Naive thymus-derived CD4-positive, alpha-beta T cell (primary cell): ENCODE measurements at places on chromosomes 5 and 9.

GRCh38 chr9:133955821-133956411 is 36.2 kb downstream of the VAV2 start:
- no peak for DNase-seq

DNA sequence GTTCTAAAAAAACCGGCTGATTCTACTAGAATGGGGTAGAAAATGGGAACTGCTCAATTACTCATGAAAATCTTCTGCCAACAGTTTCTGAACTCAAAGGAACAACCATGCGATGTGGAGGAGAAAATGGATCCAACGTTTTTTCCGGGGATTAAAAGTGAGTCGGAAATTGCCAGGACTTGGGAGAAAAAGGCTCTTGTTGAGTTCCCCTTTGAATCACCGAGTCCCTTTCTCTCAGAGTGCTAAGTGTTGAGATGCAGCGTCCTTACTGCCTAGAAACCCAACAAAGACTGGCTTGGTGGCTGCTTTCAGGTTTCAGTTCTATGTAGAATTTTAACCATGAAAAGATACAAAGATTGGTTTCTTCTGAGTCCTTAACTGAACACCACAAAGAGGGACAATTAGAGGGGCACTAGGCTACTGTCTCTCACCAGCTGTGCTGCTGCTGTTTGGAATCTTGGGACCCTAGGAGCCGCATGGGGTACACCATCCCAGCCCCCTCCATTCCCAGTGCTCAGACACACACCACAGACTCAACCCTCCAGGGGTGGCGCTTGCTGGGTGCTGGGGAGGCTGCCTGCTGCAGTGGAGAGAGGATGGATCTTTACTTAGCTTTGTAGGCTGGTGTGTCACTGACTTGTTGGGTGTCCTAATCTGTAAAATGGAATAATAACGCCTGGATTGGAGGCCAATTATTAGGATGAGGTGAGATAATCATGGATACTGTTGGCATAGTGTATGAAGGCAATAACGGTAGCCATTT is 21.5 kb upstream of the NEUROG1 start:
- no peak for DNase-seq

GRCh38 chr5:177300951-177301350 is 2.6 kb downstream of the RAB24 start:
- DNase-seq: no peak

DNA sequence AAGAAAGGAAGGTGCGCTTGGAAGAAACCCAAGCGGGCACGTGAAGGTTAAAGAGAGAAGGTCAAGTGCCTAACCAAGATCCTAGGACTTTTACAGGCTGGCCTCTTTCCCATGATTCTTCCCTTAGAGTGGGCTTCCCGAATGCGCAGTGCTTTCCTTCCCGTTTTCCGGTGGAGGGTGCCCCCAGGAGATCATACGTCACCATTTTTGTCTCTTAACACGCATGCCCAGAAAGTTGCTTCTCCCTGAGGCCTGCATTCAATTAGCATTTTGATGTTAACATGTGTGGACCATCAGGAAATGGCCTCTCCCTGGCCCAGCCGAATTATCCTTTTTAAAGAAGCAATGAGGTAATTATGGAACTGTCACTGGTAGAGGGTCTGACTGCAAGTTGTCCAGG is 1.9 kb upstream of the RUSC2 start:
- DNase-seq: no peak

DNA sequence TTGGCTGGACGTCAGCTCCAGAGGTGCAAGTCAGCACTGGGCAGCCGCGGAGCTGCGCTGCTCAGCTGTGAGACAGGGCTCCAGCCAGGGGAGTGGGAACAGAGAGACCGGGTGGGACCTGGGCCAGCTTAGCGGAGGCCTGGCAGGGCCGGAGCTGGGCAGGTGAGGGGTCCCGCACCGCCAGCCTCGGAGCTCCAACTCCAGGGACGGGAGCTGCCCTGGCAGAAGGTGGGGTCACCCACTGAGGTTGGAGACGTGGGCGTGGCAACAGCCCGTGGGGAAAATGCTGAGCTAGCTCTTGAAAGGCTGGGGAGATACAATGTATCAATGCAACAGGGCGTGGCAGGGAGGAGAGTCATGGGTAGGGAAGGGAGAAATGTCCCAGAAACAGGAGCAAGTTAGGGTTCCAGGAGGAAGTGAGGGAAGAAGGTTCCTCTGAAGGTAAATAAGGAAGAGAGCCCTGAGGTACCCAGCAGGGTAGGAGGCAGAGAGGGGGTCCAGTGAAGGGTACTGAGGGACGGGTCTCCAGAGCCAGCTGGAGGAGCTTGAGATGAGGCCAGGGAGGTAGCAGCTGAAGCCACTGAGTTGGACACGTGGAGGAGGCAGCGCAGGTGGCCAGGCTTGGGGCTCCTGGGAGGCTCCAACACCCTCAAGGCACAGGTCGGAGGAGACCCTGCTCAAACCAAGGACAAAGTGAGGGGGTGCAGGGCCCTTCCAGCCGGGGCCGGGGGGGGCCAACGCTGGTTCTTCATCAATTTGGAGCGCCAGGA is 736 bp upstream of the NKD2 start:
- DNase-seq: no peak

DNA sequence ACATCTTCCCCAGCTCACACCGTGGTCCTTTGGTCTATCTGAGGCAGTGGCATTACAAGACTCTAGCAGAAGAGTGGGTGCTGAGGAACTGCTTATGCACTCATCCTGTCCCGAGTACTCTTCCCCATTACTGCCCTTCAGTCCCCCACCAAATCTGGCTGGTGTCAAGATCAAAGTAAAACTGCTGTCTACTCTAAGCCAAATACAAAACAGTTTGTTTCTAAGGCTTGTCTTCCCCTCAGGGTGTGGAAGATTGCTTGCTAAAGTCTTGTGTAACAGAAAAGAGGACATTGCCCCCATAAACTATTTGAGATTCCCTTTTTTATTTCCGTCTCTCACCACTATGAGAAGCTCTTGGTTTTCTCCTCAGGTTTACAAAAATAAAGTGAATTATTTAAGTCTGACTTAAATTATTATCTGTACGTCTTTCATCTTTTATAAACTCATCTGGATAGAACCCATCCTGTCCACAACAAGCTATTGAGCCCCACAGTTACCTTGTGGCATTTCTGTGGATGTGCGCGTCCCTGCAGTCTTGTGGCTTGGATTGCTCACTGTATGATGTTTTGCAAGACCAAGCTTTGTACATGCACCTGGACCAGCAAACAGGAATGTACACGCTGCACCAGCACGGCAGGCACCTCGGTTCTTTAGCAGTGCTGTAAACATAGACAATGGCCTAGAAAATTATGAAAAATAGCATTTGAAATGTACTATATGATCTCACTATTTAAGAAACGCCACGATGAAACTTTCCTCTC is 61.0 kb downstream of the CYSTM1 start:
- DNase-seq: no peak

GRCh38 chr9:19155106-19155935 is 28.0 kb upstream of the PLIN2 start:
- no peak for DNase-seq

GRCh38 chr9:106333481-106333880 is 529.5 kb upstream of the ZNF462 start:
- DNase-seq: no peak

- no peak for DNase-seq
Observed at GRCh38 chr5:132901730-132902129, 28.3 kb downstream of the LEAP2 start.

- DNase-seq: no peak
Observed at GRCh38 chr5:151673421-151673820, 13.3 kb downstream of the SPARC start.

- no peak for DNase-seq
Observed at GRCh38 chr5:112560371-112560770, 141.3 kb upstream of the EPB41L4A start.

GRCh38 chr5:177103523-177104253 is 17.0 kb downstream of the FGFR4 start:
- no peak for DNase-seq

DNA sequence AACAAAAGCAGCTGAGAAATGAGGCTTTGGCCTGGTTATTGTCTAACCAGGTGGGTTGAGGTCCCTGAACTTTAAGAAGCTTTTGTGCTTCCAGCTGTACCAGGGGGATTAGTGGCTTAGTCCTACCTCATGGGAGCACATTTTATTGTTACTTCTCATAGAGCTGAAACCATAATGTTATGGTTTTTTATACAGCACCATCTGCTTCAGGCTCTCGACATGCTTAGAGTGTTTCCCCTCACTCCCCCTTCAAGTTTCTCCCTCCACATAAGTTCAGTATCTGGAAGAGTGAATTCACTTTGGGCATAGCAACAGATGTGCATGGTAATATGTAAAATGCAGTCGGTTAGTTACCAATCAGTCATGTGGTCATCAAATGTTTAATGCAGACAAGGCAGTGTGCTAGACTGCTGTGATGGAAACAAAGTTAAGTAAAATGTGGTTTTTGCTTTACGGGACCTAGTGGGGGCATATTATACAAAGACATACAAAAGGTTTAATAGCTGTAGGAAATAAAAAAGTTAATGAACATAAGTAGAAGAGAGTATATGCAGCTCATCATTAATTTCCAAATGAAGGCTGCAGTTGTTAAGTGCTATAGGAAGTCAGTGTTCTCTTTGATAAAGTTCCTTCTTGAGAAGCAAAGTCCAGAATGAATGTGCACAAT is 95.9 kb upstream of the SPRY4 start:
- no peak for DNase-seq
